ENCODE measurements at places on chromosomes 5 and 9. TPM values are rescaled to one million over a fixed set of nuclear protein-coding genes. Genes with fewer than 3 reads are reported as not detected.

GRCh38 chr5:124383693-124384092 is 362.7 kb downstream of the ZNF608 start:
- DNase-seq: no peak

The NUDT12 gene
- total RNA-seq: 25.4 TPM

- DNase-seq: no peak
Measured at GRCh38 chr9:133129001-133129795, 8.2 kb upstream of the RALGDS start.

The CYLC2 gene
- not detected for total RNA-seq

The ARID3C gene
- total RNA-seq: not detected

- no peak for DNase-seq
Measured at GRCh38 chr5:128487041-128487440, 51.0 kb downstream of the FBN2 start.

GRCh38 chr9:136237486-136238341 is 7.9 kb downstream of the QSOX2 start:
- no peak for DNase-seq

- DNase-seq: no peak
Measured at GRCh38 chr5:91020065-91020800, 362.9 kb downstream of the ARRDC3 start.

The UBE2QL1 gene
- 0.09 TPM for total RNA-seq

- no peak for DNase-seq
Measured at GRCh38 chr5:150224483-150225027, 34.7 kb downstream of the SLC6A7 start.

DNA sequence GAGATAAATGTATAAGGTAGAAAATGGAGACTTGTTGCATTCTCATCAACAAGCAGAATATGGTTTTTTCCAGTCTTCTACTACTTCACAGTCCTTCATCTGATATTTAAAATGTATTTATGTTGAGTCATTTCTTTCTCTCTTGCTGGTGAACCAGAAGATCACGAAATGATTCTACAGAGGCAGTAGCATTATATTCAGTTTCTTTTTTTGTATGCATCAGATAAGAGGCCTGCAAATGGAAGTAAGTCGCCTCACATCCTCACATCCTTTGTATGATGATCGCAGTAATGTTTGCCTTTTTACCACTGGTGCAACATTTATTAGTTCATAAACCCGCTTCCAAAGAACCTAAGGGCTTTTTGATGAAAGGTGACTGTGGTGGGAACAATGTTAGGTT is 22.1 kb upstream of the IL13 start:
- DNase-seq: no peak

The CXCL14 gene
- total RNA-seq: 1.6 TPM

DNA sequence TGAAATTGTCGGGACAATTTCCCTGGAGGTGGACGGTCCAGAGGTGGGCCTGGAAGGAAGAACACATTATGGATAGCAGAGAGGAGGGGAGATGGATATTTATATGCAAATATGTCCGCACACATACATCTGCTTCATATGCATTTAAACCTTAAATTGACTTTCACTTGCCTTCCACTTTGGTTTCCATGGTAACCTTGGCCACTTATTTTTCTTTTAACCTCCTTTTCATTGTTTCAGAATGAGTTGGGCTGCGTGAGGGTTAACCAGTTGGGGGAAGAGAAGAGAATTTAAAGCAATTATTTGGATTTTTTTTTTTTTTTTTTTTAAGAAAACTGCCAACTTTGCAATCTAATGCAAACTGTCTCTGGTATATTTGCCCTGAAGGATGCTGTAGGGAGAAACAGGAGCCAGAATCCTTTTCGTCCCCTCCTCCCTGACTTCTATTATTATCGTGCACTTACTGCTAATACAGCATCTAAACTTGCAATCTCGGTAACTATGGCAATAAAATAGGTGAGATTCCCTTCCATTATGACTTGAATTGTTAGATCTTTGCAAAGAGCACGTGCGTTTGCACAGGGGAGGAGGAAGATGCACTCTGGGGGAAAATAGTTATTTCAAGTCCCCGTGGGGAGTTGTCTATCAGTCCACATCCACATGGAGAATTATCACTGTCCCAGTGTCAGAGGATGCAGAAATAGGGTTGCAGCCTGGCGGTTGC is 35.6 kb downstream of the TLR4 start:
- no peak for DNase-seq

The ANKRD18A gene
- 2.7 TPM for total RNA-seq

DNA sequence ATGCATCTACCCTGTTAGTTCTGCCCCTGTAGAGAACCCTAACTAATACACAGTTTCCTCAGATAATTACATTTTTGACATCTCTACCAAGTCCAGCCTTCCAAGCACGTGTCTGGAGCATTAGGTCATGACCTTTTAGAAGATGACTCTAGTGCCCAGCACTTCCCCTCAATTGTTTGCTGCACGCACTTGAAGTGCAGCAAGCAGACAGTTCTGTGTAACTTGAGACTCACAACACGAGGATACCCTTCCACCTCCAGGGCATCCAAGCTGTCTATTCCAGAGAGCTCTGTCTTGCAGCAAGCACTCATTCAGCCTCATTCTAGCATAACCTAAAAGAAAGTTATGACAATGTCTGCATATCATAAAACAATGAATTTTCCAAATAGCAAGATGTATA is 1410.5 kb upstream of the CDH18 start:
- DNase-seq: no peak

DNA sequence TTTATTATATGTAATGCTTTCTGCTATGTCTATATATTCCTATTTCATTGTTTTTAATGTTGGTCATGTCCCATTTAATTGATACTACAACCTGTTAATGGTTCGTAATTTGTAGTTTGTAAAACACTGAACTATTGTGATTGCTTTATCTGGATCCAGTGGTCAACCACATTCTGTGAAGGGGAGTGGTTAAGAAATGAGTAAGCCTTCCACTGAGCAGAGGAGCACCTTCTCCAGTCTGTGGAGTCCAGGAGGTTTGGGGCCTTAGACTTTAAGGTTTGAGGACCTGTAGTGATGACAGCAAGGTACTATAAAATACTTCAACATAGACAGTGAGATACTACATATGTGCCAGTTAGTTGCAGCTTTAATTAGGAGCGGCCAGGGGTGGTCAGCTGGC is 67.7 kb upstream of the RAD23B start:
- no peak for DNase-seq

The OBP2B gene
- not detected for total RNA-seq

The ZNF658 gene
- 5.8 TPM for total RNA-seq

The FLT4 gene
- total RNA-seq: 42.1 TPM

- DNase-seq: peak; percentile 63
Measured at GRCh38 chr5:31854181-31855133, 215.5 kb downstream of the PDZD2 start.

DNA sequence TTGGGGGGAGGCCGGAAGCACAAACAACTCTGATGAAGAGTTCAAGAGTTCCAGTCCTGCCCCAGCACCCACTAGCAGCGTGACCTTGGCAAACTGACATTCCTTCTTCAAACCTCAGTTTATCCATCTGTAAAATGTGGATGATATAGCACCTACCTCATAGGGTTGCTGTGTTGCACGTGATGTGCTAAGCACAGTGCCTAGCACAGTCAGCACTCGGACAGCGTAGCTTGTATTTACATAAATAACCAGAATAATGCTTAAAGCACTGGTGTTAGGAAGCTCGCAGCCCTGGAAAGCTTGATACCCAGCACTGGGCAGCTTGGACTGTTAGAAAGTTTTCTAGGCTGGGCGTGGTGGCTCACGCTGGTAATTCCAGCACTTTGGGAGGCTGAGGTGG is 5.1 kb downstream of the PKN3 start:
- no peak for DNase-seq

DNA sequence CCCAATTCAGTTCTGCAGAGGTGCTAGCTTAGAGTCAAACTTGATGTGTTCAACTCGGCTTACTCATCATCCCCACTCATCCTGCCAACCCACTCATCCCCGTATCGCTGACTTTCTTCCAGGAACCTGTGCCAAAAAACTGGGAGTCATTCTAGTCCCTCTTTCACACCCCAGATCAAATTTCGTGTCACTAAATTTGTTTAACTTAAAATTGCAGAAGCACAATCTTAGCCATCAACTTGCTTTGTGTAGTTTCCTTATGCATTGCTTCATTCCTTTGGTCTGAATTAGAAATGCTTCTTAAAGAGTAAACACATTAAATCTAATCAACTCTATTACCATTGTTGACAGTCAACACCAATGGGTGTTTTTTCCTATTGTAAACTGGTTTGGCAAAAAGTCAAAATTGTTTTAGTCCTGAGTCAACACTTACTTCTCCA is 162.4 kb downstream of the TTC39B start:
- DNase-seq: peak; percentile 25

DNA sequence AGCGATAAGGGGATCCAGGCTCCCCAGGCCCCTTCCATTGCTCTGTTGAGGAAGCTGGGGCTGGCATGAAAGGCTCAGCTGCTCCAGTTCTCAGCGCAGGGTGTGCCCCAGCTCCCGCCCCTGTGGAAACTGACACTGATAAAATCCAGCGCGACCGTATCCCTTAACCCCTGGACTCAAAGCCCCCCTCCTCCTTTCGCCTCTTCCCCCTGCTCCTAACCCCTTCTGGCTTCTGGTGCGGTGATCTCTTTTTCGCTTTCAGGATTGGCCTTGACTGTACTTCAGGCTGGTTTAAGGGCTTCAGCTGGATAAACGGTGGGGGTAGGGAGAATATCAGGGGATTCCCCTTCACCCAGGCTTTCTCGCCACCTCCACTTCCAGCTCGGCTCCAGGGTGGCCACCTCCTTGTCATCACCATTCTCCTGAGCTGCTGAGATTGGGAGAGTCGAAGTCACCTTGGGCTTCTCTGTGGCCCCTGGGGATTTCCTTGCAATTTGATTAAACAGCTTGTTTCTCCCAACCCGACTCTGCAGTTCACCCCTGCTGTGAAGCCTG is 843 bp downstream of the BSPRY start:
- no peak for DNase-seq

- DNase-seq: no peak
Measured at GRCh38 chr9:114143234-114143633, 12.1 kb upstream of the COL27A1 start.

The CKMT2 gene
- 2.8 TPM for total RNA-seq

DNA sequence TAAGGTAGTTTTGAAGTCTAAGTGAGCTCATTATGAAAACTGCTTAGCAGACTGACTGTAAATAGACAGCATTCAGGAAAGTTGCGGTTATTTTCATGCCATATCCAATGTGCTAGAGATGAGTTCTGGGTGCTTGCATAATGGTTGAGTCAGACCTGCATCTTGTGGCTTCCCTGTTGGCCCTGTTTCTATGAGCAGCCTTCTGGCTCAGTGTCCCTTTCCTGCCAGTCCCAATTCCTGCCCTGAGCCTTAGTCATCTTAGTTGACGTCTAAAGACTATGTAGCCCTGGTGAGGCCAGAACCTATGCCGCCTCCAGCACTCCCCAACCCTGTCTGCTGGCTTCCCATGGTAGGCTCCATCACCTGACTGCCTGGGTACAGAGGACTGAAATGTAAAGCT is 76.3 kb upstream of the TNFSF8 start:
- no peak for DNase-seq

- DNase-seq: no peak
Measured at GRCh38 chr9:110199643-110200042, 8.3 kb downstream of the C9orf152 start.

GRCh38 chr9:95678759-95679158 is 162.0 kb upstream of the PTCH1 start:
- DNase-seq: no peak

The DIPK1B gene
- 26.7 TPM for total RNA-seq

GRCh38 chr5:135642934-135643333 is 64.1 kb upstream of the CXCL14 start:
- DNase-seq: no peak

DNA sequence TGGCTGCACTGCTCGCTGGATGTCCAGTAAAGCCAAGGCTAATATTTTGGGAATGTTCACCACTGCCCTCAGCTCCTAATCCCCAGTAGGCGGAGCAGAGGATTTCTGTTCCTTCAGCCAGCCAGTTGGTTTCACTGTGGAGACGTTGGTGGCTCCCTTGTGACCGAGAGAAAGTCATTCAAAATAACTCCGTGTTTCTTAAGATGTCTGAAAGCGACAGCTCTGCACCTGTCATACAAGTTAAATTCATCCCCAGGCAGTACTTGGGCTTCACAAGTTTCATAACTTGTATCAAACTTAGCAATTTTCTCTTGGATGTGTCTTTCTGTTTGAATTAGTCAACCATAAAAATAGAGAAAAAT is 382 bp upstream of the CDKN2B start:
- DNase-seq: no peak

- DNase-seq: no peak
Measured at GRCh38 chr9:20084125-20084524, 295.3 kb upstream of the SLC24A2 start.

DNA sequence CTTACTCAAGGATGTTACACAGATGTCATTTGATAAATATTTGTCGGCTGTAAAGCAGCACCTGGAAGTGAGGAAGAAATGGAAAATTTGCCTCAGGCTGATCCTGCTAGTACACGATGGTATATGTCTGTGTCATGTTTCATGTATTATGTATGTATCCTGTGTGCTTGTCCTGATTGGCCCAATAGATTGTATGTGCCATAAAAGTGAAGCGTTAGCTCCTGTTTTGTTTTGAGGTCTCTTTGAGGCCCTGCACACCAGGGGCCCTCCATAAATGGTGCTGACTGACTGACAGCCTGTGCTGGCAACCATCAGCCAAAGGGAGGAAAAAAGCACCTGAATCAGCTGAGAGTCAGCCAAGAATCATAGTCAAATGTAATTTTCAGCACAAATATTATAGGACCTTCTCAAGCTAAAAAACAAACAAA is 11.8 kb upstream of the LNPEP start:
- DNase-seq: no peak

GRCh38 chr9:5481322-5482040 is 28.9 kb upstream of the PDCD1LG2 start:
- DNase-seq: no peak

- DNase-seq: peak; percentile 98
Measured at GRCh38 chr9:128244837-128245231, 31.0 kb downstream of the GOLGA2 start.

The SPINK5 gene
- 7.7 TPM for total RNA-seq

DNA sequence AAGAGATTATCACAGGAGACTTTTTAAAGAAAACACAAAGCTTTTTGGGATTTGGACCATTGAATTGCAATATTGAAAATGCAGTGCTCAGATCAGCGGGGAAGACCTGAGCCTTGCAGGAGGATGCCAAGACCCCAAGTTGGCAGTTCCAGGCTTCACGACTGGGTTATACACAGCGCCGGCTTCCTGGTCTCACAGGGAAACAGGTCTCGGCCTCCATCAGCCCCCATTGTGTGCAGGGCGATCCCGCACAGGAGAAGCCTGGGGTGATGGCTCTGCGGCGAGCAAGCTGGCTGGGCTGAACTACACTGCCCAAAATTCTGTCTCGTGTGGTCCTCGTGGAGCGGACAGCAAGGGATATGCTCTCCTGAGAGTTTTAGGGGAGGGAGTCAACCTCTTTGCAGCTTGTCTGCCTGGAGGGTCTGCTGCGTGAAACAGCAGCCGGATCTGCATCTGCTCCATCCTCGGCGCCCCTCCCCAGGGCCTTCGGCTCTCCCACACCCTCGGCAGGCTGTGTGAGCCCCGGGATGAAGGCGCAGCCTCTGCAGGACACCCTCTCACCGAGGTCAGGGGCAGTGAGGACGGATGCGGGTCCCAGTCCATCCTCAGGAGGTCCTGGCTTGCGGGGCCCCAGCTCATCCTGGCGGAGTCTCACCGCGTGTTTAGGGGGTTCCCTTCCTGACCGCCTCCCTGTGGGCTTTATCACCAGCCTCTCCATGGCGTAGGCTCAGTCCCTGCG is 60.6 kb downstream of the NSUN2 start:
- no peak for DNase-seq

The GRIN1 gene
- 0.06 TPM for total RNA-seq

Data from lung (tissue), 17 donors.